T-cell (primary cell): ENCODE measurements at places on chromosomes 7 and 10.

- peak; percentile 67 for DNase-seq
Measured at GRCh38 chr10:89644967-89645741, at the start of gene PANK1. PANK1 (minus strand) TSS chr10:89645242; CDS start chr10:89644891, 351 bp downstream.

GRCh38 chr10:60350400-60350799, 39.3 kb downstream of the ANK3 start:
- DNase-seq = no peak

DNA sequence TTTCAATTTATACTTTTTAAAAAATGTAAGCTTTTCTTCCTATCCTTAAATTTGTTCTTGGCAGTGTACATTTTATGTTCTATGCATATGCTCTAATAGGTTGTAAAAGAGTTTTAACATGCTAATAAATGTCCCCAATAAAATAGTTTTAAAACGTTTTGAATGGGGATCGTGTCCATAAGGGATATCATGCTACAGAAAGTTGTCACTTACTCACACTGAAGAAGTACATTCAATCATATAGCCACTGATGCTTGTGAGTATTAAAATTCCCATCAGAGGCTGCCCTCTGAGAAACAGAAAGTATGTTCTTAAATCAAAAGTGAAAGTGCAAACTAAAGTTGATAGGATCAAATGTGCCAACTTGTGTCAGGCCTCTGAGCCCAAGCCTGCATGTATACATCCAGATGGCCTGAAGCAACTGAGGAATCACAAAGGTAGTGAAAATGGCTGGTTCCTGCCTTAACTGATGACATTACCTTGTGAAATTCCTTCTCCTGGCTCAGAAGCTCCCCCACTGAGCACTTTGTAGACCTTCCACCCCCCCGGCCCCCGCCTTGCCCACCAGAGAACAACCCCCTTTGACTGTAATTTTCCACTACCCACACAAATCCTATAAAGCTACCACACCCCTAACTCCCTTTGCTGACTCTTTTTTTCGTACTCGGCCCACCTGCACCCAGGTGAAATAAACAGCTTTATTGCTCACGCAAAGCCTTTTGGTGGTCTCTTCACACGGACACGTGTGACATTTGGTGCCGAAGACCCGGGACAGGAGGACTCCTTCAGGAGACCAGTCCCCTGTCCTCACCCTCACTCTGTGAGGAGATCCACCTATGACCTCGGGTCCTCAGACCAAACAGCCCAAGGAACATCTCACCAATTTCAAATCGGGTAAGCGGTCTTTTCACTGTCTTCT, 877 bp upstream of the NOD1 start:
- no peak for DNase-seq

- no peak for DNase-seq
Measured at GRCh38 chr7:129792721-129793120, 160.0 kb downstream of the UBE2H start.

GRCh38 chr7:12715372-12716133, 28.1 kb downstream of the ARL4A start:
- DNase-seq = peak; percentile 5

- no peak for DNase-seq
Measured at GRCh38 chr10:7551289-7551688, 115.5 kb downstream of the ITIH5 start.

- DNase-seq = no peak
Measured at GRCh38 chr10:11901833-11902475, 78.8 kb downstream of the PROSER2 start.

DNA sequence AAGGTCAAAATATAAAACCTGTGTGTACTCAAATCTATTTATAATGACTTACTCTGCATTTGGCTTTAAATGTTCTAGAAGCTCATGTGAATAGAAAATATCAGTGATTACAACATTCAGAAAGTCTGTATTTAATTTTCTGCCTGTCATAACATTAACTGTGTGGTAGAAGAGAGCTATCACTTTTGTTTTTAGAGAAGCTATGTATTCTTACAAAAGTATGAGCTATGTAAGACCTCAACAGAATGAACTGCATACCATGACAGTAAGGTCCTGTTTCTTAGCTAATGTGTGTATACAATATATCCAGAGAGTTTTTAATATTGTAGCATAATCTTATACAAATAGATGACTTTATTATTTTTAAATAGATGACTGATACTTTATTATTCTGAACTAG, 61.5 kb downstream of the PTN start:
- DNase-seq = no peak

- DNase-seq = no peak
Measured at GRCh38 chr10:125843603-125844329, 20.4 kb downstream of the BCCIP start.

- DNase-seq = no peak
Measured at GRCh38 chr10:118315629-118316028, 26.5 kb downstream of the FAM204A start.

GRCh38 chr7:156751319-156751718, 110.7 kb downstream of the RNF32 start:
- no peak for DNase-seq

DNA sequence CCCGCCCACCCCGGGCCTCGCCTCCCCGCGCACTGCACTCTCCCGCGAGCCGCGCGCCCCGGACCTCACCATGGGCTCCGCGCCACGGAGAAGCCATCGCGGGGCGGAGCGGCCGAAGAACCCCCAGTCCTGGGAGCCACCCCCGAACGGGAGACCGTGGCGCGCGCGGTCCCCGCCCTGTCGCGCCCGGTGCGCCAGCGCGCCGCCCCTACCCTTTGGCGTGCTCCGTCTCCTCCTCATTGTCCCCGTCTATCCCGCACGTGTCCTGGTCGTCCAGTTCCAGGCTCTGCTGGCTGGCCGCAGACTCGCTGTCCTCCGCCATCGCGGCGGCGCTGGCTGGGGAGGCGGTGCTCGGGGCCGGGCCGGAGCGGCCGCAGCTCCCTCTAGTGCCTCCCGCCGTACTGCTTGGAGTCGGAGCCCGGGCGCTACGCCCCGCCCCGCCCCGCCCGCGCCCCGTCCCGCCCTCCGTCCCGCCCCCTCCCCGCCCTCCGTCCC, at the start of gene NMT2:
Gene NMT2 (minus strand): TSS at position 403 of the 495 bp plus-strand sequence. CDS start 81 bp downstream, at position 322.
- DNase-seq = no peak

DNA sequence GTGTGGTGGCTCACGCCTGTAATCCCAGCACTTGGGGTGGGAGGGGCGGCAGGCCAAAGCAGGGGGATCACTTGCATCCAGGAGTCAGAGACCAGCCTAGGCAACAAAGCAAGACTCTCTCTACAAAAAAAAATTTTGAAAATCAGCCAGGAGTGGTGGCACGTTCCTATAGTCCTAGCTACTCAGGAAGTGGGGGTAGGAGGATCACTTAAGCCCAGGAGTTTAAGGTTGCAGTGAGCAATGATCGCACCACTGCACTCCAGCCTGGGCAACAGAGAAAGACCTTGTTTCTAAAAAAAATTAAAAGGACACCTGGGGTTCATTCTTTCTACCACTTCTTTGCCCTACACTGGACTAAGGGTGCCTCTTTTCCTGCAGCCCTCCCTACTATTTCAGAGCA, 15.1 kb downstream of the WAPL start:
- DNase-seq = no peak

DNA sequence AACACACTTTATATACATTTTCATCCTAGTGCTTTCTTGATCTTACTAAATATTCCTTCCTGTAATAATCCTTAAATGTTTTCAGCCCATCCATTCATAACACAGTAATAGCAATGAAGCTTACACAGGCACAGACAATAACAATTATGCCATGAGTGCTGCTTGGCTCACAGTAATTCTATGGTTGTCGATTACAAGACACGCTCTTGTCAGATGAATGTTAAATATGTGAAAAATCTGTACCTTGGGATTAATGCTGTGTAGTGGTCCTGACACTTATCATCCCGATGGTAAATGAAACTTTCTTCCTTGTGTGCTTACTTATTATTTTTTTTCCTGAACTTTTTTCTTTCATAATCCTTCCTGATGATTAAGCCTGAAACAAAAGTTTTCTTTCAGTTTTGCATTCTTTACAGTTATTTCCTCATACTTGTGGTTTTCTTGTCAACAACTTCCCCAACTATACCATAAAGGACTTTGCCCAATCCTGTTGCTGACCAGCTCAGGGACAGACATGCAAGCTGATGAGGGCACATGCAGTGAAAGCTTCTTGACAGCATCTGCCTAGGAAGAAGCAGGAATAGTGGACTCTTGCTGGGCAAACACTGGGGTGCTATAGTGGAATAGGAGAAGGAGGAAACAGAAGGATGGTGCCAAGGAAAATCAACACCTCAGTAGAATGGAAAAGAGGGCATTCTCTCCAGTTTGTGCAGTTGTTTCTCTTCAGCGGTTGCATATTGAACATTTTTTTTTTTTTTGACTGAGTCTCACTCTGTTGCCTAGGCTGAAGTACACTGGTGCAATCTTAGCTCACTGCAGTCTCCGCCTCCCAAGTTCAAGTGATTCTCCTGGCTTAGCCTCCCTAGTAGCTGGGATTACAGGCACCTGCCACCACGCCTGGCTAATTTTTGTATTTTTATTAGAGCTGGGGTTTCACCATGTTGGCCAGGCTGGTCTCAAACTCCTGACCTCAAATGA, 6.7 kb upstream of the MGAM2 start:
- no peak for DNase-seq

DNA sequence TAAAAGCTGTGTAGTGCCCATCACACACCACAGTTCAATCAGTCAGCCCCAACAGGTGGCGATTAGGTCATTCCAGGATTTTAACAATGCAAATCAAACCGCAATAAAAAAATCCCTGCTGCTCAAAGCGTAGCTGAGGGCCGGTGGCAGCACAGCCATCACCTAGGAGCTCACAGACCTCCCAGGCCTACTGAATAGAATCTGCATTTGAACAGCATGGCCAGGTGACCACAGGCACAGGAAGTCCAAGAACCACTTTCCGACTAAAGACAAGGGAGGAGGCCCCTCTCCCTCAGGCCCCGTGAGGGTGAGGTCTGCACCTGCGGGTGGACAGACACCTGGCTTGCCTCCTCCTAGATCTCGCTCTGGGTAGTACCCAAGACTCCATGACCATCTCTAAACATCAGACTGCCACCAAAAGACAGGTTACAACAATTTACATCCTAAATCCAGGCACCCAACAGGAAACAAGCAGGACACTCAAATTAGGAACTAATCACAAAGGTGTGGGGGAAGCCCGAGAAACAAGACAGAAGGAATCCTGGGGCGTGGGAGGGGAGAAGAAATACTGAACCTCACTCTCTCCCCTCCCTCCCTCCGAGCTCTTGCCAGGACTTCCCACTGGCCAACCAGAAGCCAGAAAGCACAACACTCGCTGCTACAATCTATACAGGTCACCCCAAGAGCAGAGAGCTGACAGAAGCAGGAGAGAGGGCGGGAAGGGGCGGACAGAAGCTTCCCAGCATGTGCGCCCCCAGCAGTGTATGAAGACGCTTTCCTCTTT, 19.2 kb downstream of the GNA12 start:
- DNase-seq = no peak

- no peak for DNase-seq
Measured at GRCh38 chr10:78992333-78992732, 76.4 kb upstream of the ZMIZ1 start.

DNA sequence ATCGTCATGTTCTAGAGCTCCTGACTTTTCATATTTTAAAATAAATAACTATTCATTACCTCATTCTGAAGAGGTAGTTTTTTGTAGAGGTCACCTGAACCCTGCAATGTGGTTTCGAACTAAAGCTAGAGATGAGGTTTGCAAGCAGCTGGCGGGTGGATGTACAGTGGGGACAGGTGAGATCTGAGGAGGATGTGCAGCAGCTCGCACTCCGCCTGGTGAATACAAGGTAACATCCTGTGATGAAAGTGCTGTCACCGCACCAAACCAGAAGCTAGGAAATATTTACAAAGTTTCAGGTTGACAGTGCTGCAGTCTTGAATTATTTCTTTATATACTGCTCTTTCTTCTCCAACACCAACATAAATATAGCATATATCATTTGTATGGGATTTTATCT, 26.5 kb downstream of the NDUFB2 start:
- peak; percentile 54 for DNase-seq

- DNase-seq = no peak
Measured at GRCh38 chr7:157767506-157768197, 430.8 kb downstream of the DNAJB6 start.

DNA sequence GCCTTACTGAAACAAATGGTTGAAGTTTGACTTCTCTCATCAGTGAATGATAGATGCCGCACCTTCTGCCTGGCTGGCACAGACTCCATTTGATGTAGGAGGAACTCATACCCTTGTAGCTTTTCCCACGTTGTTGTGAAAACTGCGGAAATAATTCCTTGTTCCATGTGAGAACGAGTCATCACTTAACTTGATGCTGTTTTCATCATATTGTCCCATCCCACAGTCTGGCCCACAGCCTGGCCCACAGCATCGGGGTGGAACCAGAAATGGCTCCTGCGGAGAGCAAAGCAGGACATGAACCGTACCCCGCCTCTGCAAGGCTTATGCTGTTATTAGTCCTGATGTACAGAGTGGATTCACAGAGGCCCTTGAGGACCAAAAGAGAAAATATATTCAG, 587.0 kb downstream of the SDK1 start:
- DNase-seq = no peak

GRCh38 chr7:32616625-32617024, 121.3 kb downstream of the AVL9 start:
- DNase-seq = no peak

- no peak for DNase-seq
Measured at GRCh38 chr7:116340201-116340847, 130.0 kb downstream of the TES start.

GRCh38 chr7:45347804-45348203, 190.2 kb downstream of the RAMP3 start:
- DNase-seq = no peak

GRCh38 chr7:149196151-149196704, 882 bp downstream of the ZNF282 start:
- DNase-seq = peak; percentile 14

GRCh38 chr10:104831272-104831671, 190.2 kb downstream of the SORCS3 start:
- no peak for DNase-seq

- no peak for DNase-seq
Measured at GRCh38 chr10:126504063-126504760, 115.9 kb upstream of the ADAM12 start.

DNA sequence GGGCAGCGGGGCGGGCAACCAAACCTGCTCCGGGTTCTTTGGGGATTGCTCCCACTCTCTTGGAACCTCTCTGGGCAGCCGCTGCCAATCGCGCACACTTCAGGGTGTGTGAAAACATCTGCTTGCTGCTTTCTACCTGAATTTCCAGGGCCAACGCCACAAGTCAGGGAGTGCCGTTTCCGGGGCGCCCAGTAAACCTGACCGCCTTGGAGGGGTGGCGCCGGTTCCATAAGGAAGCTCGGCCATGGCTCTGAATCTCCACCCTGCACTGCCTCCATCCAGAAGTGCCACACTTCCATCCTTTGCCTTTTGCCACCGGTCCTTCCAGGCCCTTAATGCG, 679 bp upstream of the AFAP1L2 start:
- DNase-seq = no peak
